Naive thymus-derived CD8-positive, alpha-beta T cell (primary cell): ENCODE measurements at places on chromosomes 4 and X. TPM values are rescaled to one million over a fixed set of nuclear protein-coding genes. Genes with fewer than 3 reads are reported as not detected.

GRCh38 chr4:5124876-5125275 lies 73.6 kb downstream of the STK32B start:
- H3K36me3 ChIP-seq: no peaks in the 10 kb centered on the region
- H3K4me1 ChIP-seq: no peaks in the 10 kb centered on the region
- H3K27ac ChIP-seq: no peak overlapping the region
- no peak for DNase-seq
- no peak overlapping the region for H3K4me3 ChIP-seq

DNA sequence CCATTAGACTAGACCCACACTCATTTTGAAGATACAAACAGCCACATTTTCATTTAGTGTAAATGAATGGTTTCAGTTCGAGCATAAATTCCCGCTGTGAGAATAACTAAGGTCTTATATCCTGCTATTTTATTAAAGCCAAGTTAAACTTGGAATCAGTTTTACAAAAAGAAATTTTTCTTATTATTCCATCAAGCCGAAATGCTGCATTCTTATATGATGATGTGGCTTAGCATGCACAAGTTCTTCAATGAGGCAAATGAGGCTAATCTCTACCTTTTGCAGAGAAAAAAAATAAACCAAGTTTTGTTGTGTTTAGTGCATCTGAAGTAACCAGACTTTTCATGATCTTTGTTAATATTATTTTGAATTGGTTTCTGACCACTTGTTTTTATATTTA lies 953.9 kb upstream of the PCDH10 start:
- H3K36me3 ChIP-seq: no peaks in the 10 kb centered on the region
- no peaks in the 10 kb centered on the region for H3K4me1 ChIP-seq
- no peak overlapping the region for H3K27ac ChIP-seq
- no peak for DNase-seq
- no peak overlapping the region for H3K4me3 ChIP-seq

GRCh38 chr4:188650516-188650915 lies 511.3 kb downstream of the TRIML1 start:
- no peak overlapping the region for H3K27ac ChIP-seq
- no peaks in the 10 kb centered on the region for H3K27me3 ChIP-seq
- H3K36me3 ChIP-seq: no peaks in the 10 kb centered on the region
- H3K4me1 ChIP-seq: no peaks in the 10 kb centered on the region
- no peak for DNase-seq

GRCh38 chrX:148380650-148381561 lies 119.5 kb upstream of the AFF2 start:
- no peaks in the 10 kb centered on the region for H3K36me3 ChIP-seq
- peaks cover 33% of the 10 kb centered on the region for H3K4me1 ChIP-seq
- peak overlapping the region; percentile 83 for H3K4me3 ChIP-seq
- H3K27ac ChIP-seq: peak overlapping the region; percentile 83
- DNase-seq: no peak
- no peaks in the 10 kb centered on the region for H3K27me3 ChIP-seq

The TMEM35A gene
- not detected for total RNA-seq

DNA sequence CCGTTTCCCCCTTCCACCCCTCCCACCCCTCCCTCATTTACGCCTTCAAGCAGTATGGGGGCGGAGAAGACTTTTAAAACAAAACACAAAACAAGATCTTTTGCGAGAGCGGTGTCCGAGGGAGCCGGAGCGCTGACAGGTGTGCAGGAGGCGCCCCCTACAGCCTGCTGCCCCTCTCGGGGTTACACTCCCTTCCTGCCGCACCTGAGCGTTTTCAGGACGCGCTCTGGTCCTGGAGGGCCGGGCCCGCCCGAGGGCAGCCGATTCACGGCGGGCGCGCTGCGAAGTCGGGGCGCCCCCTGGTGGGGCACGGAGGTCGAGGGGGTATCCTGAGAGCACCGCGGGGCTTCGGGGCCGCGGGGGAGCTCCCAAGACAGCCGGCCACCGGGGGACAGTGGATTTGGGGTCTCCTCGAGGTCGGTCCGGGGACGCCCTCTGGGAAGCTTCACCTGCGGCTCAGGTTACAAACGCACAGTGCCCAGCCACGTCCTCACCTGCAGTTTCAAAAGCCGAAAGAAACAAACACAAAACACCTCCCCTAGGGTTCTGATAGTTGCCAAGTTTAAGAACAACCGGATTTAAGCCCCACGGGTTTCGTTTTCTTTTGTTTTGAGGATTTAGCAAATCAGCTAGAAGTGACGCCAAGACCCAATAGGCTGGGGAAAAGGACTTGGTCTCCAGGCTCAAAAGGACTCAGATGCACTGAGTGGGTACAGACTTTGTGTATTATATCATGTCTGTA lies 8.0 kb upstream of the NEUROG2 start:
- no peak overlapping the region for H3K27ac ChIP-seq
- peaks cover 56% of the 10 kb centered on the region for H3K27me3 ChIP-seq
- peaks cover 36% of the 10 kb centered on the region for H3K4me1 ChIP-seq
- peak; percentile 81 for DNase-seq
- H3K4me3 ChIP-seq: peak overlapping the region; percentile 91

The TMEM255A gene
- total RNA-seq: not detected

- DNase-seq: no peak
- peaks cover 5% of the 10 kb centered on the region for H3K4me1 ChIP-seq
- no peak overlapping the region for H3K4me3 ChIP-seq
- peaks cover 1% of the 10 kb centered on the region for H3K36me3 ChIP-seq
- H3K27me3 ChIP-seq: peaks cover 16% of the 10 kb centered on the region
Measured at GRCh38 chr4:16289897-16290554, 63.8 kb upstream of the TAPT1 start.

The SMR3B gene
- total RNA-seq: not detected

- H3K4me3 ChIP-seq: no peak overlapping the region
- H3K27ac ChIP-seq: no peak overlapping the region
- no peaks in the 10 kb centered on the region for H3K27me3 ChIP-seq
- H3K4me1 ChIP-seq: peaks cover 17% of the 10 kb centered on the region
- peak; percentile 48 for DNase-seq
Measured at GRCh38 chr4:145061318-145061920, 36.6 kb downstream of the ANAPC10 start.

GRCh38 chr4:86380181-86380724 lies 20.4 kb upstream of the MAPK10 start:
- no peaks in the 10 kb centered on the region for H3K36me3 ChIP-seq
- no peaks in the 10 kb centered on the region for H3K4me1 ChIP-seq
- no peak for DNase-seq
- H3K4me3 ChIP-seq: no peak overlapping the region
- no peak overlapping the region for H3K27ac ChIP-seq

The PDLIM3 gene
- not detected for total RNA-seq

- peak within 1 kb of the TSS; percentile 92 for H3K27ac ChIP-seq
- peak; percentile 89 for DNase-seq
- H3K36me3 ChIP-seq: no peaks in the 10 kb centered on the region
- H3K4me3 ChIP-seq: peak within 1 kb of the TSS; percentile 88
- peaks cover 25% of the 10 kb centered on the region for H3K4me1 ChIP-seq
Measured at GRCh38 chrX:48508400-48509244, at the start of gene PORCN. PORCN (plus strand) TSS chrX:48508992; CDS start chrX:48509821, 829 bp downstream.

The CSTF2 gene
- 12.7 TPM for total RNA-seq

- no peak overlapping the region for H3K27ac ChIP-seq
- no peak overlapping the region for H3K4me3 ChIP-seq
- H3K4me1 ChIP-seq: no peaks in the 10 kb centered on the region
Measured at GRCh38 chrX:28946846-28947245, 359.6 kb downstream of the IL1RAPL1 start.

The ADH1A gene
- total RNA-seq: not detected

The CTPS2 gene
- 7.8 TPM for total RNA-seq

The IL2RG gene
- 286 TPM for total RNA-seq

The F8A3 gene
- 14.5 TPM for total RNA-seq
